AG10803 (cell line): ENCODE measurements at places on chromosomes 2 and 18.

GRCh38 chr2:104539649-104540048 lies 314.3 kb upstream of the POU3F3 start:
- DNase-seq = no peak

GRCh38 chr2:143575340-143575739 lies 446.1 kb downstream of the ARHGAP15 start:
- no peak for DNase-seq

GRCh38 chr2:138081225-138082073 lies 117.2 kb downstream of the HNMT start:
- DNase-seq = no peak

- DNase-seq = no peak
These were observed 37.1 kb upstream of the UBE2E3 start for GRCh38 chr2:180943275-180943674.

DNA sequence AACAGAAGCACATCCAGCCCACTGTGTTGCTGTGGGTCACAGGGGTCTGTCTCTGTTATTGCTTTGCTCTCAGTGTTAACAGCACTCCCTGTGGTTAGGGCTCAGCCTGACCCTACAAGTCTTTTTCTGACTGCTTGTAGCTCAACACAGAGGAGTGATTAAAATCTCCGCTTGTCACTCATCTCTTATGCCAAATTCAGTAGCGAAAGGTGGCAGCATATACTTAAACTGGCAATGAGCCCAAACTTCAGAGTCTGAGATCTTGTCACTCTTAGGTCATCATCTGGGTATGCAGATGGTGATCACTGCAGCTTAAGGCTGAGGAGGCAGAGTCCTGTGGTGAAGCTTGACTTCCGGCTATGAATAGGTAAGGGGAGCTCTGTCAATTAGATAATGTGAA lies 63.3 kb upstream of the CSRNP3 start:
- DNase-seq = no peak
